ENCODE measurements at places on chromosomes 4 and X. TPM values are rescaled to one million over a fixed set of nuclear protein-coding genes. Genes with fewer than 3 reads are reported as not detected.
A peak's percentile ranks its signal among the peaks of the same experiment; 100 is the strongest.

CLIC2 gene
- 1.1 TPM for total RNA-seq

HDAC8 gene
- total RNA-seq, result 16.7 TPM

DNA sequence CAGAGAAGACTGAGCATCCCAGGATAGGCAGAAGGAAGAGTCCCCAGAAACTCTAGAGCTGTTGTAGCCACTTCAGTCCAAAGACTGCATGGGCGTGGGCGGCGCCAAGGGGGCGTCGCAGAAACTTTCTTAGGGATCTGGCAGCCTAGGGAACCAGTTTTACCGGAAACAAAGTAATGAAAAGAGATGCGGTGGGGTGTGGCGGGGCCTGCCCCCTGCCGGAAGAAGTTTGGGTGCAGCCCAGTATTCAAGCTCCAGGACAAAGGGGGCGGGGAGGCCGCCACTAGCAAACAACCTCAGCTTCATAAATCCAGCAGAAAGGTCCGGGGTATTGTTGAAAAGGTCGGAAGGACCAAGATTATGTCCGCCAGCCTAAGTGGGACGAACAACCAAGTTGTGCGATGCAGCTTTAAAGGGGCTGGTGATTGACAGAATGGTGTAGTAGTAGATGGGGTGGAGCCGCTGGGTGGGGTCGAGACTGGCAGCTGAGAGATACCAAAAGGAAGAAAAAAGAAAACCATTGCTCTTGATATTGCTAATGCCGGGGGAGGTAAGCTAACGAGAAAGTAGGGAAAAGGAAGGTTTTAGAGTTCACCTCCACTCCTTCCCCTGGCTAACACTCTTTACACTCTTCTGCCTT is 190.5 kb downstream of the RRAGB start:
- peak; percentile 67 for DNase-seq

- DNase-seq, result no peak
These were observed 811 bp downstream of the TMEM187 start for GRCh38 chrX:153973127-153974002.

DNA sequence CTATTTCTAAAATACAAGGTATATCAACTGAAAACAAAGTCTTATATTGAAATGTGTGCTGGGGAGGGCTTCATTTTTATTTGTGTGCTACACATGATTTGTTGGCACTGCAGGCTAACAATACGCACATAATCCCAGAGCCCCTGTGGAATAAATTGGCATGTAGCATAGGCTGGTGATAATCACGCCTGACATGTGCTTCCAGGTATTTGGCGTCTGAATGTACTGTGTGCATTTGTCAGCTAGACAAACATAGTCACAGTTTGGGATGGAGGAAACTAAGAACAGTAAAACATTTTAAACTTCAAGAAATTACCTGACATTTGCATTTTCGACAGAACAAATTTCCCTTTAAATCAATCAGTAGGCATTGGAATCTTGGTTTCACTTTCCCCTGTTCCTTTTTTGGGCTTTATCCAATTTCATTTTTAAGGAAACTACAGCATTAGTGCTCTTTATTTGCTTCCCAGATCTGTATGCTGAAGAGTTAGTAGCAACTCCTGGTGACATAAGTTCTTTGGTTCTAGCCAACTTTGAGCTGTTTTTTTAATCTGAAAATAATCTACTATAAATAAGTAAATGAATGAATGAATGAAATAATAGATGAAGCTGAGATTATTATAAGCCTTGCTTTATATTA is 472.3 kb downstream of the PDHA2 start:
- no peak for DNase-seq

DNA sequence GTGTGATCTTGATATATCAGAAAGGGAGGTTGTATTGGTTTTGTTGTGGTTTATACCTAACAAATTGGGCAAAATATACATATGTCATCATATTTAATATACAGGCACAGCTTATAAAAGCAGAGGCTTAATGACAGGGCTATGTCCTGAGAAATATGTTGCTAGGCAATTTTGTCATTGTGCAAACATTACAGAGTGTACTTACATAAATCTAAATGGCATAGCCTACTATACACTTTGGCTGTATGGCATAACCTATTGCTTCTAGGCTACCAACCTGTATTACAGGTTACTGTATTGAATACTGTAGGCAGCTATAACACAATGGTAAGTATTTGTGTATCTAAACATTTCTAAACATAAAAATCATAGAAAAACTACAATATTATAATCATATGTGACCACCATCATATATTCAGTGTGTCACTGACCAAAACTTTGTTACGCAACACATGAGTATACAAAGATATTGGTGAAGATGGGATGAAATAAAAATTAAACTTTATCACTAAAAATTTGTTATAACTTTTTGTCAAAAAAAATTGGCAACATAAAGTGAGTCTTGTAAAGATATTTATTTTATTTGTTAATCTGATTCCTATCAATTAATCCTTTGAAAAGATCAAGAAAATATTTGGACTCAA is 414.0 kb upstream of the HS3ST1 start:
- DNase-seq, result no peak
